ENCODE measurements at places on chromosomes 5 and 9.

DNA sequence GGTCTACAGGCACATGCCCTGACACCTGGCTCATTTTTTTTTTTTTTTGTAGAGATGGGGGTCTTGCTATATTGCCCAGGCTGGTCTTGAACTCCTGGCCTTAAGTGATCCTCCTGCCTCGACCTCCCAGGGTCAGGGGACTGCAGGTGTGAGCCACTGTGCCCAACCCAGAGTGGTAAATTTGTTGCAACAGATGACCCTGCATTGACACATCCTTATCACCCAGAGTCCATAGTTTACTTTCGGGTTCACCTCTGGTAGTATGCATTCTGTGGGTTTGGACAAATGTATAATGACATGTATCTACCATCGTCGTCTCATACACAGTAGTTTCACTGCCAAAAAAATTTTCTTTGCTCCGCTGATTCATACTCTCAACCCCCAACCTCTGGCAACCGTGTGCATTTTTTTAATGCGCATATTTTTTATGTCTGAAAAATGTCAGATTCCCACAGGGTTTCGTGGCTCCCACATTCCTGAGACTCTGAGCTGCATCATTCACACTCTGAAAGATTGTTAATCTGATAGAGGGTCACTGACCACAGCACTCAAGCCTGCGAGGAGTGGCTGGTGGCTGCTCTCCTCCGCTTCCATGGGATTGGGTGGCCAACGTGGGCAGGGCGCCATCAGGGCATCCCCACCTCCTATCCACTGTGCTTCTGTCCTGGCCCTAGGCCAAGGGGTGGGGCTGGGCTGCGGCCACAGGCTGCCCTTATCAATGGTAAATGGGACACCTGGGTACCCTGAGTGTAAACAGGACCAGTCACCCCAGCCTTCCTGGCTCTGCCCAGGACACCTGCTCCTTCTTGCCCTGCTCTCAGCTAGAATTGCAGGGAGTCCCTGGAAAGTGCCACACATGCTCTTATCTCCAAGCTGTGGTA is 9.6 kb downstream of the NDST1 start:
- DNase-seq = no peak

GRCh38 chr9:136899196-136899595 is 12.9 kb downstream of the TRAF2 start:
- DNase-seq = no peak

GRCh38 chr5:95048628-95049027 is 236.3 kb downstream of the MCTP1 start:
- no peak for DNase-seq

GRCh38 chr9:116191576-116192415 is 38.2 kb downstream of the PAPPA start:
- DNase-seq = no peak

DNA sequence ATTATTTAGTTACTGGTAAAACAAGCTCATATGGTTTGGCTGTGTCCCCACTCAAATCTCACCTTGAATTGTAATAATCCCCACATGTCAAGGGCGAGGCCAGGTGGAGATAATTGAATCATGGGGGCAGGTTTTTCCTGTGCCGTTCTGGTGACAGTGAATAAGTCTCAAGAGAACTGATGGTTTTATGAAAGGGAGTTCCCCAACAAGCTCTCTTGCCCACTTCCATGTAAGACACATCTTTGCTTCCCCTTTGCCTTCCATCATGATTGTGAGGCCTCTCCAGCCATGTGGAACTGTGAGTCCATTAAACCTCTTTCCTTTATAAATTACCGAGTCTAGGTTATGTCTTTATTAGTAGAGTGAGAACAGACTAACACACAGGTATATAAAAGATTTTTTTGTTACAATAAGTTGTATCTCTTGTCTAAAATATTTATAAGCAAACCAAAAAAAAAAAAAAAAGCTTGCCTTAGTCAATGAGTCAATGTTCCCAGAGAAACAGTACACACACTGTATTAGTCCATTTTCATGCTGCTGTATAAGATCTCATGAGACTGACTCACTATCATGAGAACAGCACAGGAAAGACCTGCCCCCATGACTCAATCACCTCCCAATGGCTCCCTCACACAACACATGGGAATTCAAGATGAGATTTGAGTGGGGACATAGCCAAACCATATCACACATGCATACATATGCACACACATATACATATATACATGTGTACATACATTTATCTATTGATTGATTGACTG is 138.3 kb downstream of the BASP1 start:
- DNase-seq = no peak

DNA sequence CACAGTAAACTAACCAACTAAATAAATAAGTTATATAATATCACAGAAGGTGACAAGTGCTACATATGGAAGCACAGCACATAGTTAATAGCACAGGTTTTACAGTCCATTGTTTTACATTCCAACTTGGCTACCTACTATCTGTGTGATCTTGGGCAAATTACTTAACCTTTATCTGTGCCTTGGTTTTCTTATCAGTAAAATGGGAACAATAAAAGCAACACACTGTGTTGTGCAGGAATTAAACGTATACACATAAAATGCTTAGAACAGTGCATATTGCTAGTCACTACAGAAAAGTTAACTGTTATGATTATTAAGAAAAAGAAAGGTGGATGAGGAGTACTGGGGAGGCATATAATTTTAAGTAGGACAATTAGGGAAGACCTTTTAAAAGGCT is 42.8 kb upstream of the GOLGA1 start:
- DNase-seq = no peak
